ENCODE measurements at places on chromosomes 3 and 15.

GRCh38 chr3:150388498-150389418, 19.3 kb upstream of the TSC22D2 start:
- DNase-seq, result no peak

DNA sequence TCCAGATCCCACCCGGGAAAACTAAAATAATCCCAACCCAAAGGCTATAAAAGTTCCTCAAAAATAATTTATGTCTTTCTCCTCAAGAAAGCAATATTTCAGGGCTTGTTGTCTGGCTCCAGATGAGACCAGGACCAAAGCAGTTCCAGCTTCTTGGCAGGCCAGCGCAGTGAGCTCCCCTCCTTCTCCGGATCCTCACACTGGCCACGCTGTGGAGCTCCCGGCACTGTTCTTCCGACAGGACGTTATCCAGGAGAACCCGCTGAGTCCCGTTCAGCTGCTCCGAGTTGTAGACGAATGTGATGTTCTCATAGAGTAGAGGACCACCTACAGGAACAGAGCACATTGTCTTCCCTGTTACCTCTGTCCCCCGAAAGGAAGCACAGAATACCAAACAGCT, 146.3 kb downstream of the P3H2 start:
- no peak for DNase-seq

- DNase-seq, result no peak
Observed at GRCh38 chr3:18062657-18063025, 320.2 kb upstream of the TBC1D5 start.

DNA sequence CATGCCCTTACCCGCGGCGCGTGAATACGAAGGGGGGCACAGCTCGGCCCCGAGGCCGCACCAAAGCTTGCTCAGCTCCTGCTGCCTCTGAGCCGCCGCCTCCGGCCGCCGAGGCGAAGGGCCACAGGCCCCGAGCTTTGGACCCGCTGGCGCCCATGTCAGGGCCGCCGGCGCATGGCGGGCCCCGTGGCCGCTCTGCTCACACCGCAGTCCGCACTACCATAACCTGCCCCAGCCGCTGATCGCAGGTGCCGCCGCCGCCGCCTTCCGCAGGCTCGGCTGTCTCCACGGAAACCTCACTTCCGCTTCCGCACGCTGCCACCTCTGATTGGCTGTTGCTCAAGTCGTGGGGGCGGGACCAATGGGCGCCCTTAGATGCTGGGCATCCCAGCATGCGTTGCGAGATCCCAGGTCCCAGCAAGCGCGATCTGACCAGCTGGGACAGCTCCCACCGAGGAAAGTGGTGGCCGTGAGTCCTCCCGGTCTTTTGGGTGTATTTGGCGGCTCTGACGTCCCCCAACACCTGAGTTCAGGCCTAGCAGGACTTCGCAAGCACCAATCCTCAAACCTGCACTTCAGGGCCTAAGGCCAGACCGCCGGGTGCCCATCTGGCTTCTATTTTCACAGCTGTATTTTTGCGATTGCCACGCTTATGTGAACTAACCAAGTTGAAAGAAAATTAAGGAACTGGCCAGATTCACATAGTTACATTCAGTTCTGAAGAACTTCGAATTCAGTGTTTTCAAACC, at the start of gene TUSC2:
Gene TUSC2, minus strand, starts transcription at position 281 of the 749 bp plus-strand sequence. Its CDS starts 124 bp downstream, at position 157.
- peak; percentile 96 for DNase-seq

DNA sequence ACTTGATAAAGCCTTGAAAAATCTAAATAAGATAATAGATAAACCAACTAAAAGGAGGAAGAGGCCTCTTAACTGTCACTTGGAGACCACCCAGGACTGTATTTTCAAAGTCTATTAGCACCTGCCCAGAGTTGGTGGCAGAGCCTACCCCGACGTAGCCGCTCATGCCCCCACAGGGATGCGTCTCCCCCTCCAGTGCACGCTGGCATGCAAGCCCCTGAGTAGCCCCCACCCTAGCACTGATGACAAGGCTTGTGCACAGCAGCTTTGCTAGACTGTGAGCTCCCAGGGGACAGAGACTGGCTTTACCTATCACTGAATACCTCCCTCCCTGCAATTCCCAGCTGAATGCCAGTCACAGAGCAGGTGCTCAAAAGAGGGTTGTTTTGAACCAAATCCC, 54.1 kb upstream of the HES1 start:
- DNase-seq, result no peak

DNA sequence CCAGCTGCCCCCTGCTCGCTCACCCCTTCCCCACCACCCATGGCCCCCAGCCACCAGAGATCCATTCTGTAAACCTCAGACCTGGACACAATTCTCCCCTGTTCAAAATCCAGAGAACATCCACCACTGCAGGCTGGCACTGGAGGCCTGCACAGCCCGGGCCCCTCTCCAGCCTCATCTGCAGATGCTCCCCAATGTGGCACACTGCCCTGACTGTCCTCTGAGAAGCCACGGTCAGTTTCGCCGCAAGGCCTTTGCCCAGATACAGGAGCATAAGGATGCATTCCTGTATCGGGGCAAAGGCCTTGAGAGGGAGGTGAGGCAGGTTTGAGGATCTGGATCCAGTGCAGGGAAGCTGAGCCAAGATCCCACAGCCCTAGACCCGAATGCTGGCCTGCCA, 175.4 kb upstream of the LINGO1 start:
- no peak for DNase-seq

- peak; percentile 72 for DNase-seq
Observed at GRCh38 chr3:35946121-35946853, 307.0 kb downstream of the ARPP21 start.

GRCh38 chr3:155492841-155493240, 199.4 kb upstream of the STRIT1 start:
- no peak for DNase-seq

GRCh38 chr3:159804726-159805410, 183.8 kb upstream of the IL12A start:
- DNase-seq, result peak; percentile 68

DNA sequence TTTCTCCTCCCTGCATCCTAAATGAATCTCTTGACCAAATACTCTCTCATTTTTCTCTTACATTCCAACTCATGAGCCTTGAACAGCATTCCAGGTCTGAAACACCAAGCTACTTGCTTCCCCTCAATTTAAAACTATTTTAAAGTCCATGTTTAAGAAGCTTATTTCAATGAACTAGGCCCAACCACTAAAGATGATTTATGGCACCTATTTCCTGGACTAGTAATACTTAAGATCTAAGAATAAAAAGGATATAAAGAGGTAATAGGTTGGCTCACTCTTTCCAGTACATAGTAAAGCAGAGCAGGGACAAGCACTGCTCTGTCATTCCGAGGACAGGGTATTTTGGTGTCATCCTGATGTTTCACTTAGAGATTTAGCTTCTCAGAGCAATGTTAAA, 219.3 kb upstream of the TMCO5A start:
- no peak for DNase-seq

DNA sequence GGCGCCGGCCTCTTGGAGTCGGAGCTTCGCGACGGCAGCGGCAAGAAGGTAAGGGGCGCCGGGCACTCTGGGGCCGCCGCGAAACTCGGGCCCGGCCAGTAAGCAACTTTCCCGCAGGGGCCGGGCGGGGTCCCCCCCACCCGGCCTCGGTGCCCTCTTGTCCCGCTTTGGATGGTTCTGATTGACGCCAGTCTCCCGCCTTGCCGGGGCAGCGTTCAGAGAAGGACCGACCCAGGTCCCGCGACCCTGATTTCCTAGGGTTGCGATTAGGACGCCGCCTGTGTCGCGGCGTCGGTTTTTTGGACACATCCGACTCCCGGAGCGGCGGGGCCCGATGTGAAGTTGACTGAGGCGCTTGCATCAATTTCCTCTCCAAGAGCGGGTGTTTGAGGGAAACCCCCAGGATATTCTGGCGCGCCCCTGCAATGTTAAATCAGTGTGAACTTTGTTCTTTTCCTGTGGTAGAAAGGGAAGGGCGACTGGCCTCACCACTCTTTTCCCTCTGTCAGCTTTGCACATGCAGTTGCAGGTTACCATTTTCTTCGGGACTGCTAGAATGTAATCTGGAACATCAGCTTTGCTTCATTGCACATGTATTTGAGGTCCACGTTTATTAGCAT, 755 bp downstream of the PDE8A start:
- no peak for DNase-seq

DNA sequence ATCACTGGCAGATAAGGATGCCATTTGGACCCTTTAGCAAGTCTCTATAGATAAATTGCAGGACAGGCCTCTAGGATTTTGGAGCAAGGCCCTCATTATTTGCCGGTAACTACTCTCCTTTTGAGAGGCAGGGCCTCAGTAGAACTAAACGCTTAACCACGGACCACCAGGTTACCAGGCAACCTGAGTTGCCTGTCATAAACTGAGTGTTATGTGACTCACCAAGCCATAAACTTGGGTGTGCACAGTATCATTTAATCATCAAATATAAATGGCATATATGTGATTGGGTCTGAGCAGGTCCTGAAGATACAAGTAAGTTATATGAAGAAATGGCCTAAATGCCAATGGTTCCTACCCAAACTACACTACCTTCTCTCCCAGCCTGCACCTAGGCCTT, 93.2 kb downstream of the BCHE start:
- DNase-seq, result no peak

DNA sequence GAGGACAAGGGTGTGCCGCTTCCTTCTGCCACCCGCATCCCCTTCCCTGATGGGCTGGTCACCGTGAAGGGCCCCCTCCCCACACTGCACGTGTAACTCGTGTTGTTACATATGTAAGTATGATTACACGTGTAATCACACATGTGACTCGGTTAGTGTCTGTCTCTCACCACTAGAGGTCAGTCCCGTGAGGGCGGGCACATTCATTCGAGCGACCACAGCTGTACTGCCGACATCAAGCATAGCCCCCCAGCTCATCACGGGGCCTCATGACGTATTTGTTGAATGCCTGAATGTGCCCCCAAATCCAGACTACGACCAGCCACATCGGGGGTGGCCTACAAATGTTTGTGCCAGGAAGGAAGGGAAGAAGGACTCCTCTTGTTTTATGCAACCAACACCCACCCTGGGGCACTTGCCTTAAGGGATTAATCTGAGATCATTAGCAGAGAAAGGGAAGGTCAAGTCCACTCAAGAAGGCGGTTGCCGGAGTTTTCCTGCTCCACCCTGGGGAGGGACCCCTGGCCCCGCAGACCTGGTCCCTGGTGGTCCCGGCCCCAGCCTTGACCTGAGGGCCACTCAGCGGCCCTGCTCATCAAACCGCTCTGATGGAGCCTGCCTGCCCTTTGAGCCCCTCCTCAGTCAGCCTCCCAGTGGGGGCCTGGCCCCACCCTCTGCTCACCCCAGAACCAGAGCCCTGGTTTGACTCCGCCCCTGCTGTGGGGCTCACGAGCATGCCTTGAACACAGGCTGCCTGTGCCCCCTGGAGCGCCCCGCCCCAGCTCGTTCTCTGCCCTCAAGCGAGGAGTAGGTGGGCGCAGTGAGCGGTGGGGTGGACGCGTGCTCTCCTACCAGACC, 52.8 kb downstream of the RGMA start:
- DNase-seq, result peak; percentile 69

GRCh38 chr15:79157631-79158592, 67.3 kb upstream of the RASGRF1 start:
- no peak for DNase-seq

DNA sequence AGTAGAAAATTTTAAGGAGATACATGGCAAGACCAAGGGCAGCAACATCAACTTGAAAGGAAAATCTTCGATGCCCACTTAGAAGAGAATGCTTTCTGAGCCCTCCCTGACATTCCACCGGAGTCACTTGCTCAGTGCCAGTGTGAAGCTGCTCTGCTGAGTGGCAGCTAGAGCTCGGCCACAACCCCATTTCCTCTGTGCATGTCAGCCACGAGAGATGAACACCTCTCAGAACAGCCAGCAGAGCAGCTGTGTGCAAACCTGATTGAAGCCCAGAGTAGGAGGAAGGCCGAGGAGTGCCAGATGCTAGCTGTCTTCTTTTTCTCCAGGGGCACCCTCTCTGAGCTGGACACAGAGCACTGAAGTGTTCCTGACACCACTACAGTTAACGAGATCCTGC, 12.2 kb downstream of the TARS3 start:
- DNase-seq, result no peak

- peak; percentile 96 for DNase-seq
Observed at GRCh38 chr15:41621200-41622193, 38.7 kb upstream of the MGA start.

DNA sequence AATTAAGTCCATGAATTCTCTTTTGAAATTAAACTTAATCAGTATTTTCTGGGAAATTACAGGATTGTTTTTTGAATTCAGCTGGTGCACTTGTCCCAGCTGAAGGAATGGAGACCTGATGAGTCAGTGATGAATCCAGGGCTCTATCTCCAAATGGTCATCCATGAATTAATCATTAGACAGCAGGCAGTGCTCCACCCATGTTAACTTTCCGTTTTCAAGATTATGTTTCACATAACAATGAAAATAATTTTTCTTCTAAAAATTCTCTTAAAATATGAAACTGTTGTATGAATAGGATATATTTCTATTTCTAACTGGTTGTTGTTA, 13.9 kb upstream of the PAQR9 start:
- DNase-seq, result no peak

DNA sequence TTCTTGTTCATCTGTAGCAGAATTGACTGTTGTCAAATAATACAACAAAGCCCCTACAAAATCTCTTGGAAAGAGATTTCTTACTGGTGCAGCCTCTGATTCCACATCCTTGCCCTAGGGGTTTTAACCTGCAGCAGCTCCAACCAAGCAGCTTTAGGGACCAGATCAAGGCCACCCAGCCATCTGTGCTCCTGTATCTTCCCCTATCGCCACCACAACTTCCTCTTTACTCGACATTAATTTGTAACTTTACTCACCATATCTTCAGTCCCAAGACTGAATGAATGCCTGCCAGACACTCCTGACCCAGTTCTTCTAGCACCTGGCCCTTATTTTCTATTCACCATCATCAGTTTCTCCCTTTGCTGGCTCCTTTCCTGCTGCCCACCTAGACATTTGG, 156.6 kb upstream of the IL12A start:
- DNase-seq, result peak; percentile 66

- no peak for DNase-seq
Observed at GRCh38 chr3:94429517-94429916, 366.7 kb downstream of the NSUN3 start.

- peak; percentile 83 for DNase-seq
Observed at GRCh38 chr15:76139368-76140073, 79.7 kb downstream of the TMEM266 start.

GRCh38 chr15:55613727-55614126, 25.6 kb upstream of the PYGO1 start:
- DNase-seq, result no peak

Data from OCI-M1 (cell line).